ENCODE measurements at places on chromosomes 7 and 10. TPM values are rescaled to one million over a fixed set of nuclear protein-coding genes. Genes with fewer than 3 reads are reported as not detected.

FGFR2 gene
- 0.28 TPM for polyA plus RNA-seq

AKR1C8 gene
- polyA plus RNA-seq: not detected

MBLAC1 gene
- 2.1 TPM for polyA plus RNA-seq

DNA sequence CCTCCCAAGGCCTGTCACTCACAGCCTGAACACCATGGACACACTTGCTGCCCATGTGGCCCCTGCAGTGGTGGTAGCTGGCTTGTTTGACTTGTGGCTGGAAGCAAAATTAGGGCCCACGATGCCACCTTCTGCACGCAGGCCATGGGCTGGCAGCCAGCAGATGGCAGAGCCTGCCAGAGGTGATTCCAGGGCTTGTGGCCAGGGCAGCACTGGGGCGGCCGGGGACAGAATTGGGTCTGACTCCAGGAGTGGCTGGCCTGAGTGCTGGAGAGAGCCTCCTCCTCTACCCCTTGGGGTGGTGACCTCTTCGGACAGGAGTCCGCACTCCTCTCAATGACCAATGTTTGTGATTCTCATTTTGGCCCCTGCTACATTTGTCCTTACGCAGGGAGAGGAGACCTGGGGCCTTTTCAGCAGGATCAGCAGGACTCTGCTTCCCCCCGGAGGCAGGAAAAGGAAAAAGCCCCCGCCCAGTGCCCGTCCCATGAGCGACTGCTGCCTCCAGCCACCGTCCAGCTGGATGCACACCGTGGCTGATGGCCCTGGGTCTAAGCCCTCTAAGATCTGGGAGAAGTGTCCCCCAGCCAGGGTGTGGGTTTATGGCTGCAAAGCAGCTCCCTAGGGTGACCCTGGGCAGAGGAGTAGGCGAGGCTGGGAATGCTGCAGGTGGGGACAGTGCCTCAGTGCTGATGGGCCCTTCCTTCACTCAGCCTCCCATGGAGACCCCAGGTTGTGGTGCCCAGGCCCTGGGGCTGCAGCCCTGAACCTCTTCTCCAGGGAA is 26.5 kb downstream of the DNAJB12 start:
- H3K27ac ChIP-seq: peak overlapping the region; percentile 93
- H3K4me3 ChIP-seq: peak overlapping the region; percentile 98
- H3K27me3 ChIP-seq: no peaks in the 10 kb centered on the region
- no peaks in the 10 kb centered on the region for H3K36me3 ChIP-seq
- peaks cover 32% of the 10 kb centered on the region for H3K4me1 ChIP-seq

DNA sequence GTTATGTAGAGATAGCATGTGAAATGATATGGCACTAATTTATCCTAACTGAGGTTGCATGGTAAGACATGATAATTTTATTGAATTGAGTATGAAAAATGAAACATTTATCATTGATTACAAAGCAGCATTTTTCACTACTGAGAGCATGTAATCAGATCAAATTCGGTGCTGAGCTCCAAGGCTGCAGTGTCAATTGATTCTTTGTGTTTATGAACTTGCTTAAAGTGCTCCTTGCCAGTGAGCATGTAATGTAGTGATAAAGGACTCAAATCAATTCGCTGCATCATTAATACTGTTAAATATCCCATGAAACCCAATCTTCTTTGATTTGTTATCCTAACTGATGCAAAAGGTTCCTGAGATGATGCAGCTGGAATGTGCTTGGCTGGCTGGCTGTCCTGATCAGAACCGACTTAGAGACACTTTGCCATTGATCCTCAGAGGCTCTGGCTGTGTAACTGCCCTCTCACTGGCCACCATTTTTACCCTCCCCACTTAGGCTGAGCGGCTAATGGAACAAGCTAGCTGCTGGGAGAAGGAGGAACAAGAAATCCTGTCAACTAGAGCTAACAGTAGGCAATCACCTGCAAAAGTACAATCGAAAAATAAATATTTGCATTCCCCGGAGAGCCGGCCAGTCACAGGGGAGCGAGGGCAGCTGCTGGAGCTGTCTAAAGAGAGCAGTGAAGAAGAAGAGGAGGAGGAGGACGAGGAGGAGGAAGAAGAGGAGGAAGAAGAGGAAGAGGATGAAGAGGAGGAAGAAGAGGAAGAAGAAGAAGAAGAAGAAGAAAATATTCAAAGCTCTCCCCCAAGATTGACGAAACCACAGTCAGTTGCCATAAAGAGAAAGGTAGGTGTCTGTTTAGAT is 89.8 kb upstream of the SAMD8 start:
- DNase-seq: no peak
- H3K36me3 ChIP-seq: peaks cover 4% of the 10 kb centered on the region
- no peak overlapping the region for H3K27ac ChIP-seq
- H3K4me1 ChIP-seq: peaks cover 16% of the 10 kb centered on the region

- H3K36me3 ChIP-seq: no peaks in the 10 kb centered on the region
- no peak overlapping the region for H3K27ac ChIP-seq
- H3K4me3 ChIP-seq: no peak overlapping the region
- DNase-seq: no peak
Measured at GRCh38 chr10:104246976-104247375, 7.7 kb upstream of the GSTO1 start.

DNA sequence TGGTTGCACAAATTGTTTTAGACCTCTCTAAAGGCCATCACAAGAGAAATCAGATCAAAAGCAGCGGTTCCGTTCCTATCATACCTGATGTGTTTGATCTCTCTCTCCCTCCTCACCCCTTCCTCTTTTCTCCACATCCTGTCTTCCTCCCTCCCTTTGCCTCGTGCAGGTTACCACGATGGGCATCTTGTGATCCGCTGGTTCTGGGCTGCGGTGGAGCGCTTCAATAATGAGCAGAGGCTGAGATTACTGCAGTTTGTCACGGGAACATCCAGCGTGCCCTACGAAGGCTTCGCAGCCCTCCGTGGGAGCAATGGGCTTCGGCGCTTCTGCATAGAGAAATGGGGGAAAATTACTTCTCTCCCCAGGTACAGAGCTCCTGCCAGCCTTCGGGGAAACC is 28.5 kb upstream of the STK17A start:
- peak overlapping the region; percentile 67 for H3K4me3 ChIP-seq
- no peak for DNase-seq
- H3K4me1 ChIP-seq: peaks cover 26% of the 10 kb centered on the region
- H3K27ac ChIP-seq: no peak overlapping the region
- H3K36me3 ChIP-seq: no peaks in the 10 kb centered on the region

Data from naive thymus-derived CD8-positive, alpha-beta T cell (primary cell).